ENCODE measurements at places on chromosomes 7 and 10. TPM values are rescaled to one million over a fixed set of nuclear protein-coding genes. Genes with fewer than 3 reads are reported as not detected.

The MPP7 gene
- not detected for total RNA-seq

The ODAD2 gene
- not detected for total RNA-seq

The CPA4 gene
- total RNA-seq = 56.7 TPM

The ELN gene
- 36.3 TPM for total RNA-seq
